Bronchus fibroblast of lung (primary cell): ENCODE measurements at places on chromosomes 1 and 21. TPM values are rescaled to one million over a fixed set of nuclear protein-coding genes. Genes with fewer than 3 reads are reported as not detected.

The SPRR2F gene
- not detected in 2 replicates for total RNA-seq

The KRTAP10-9 gene
- not detected in 2 replicates for total RNA-seq

The LAMB3 gene
- total RNA-seq, result 3.7 and 4.9 TPM in 2 replicates

The PFDN2 gene
- total RNA-seq, result 69.8 and 92.9 TPM in 2 replicates

The SAMD13 gene
- total RNA-seq, result 2.1 and 2.5 TPM in 2 replicates

The HES3 gene
- total RNA-seq, result not detected in 2 replicates

The CACNA1E gene
- total RNA-seq, result not detected in 2 replicates

The PCAT6 gene
- 0.50 and 0.89 TPM in 2 replicates for total RNA-seq

The STUM gene
- total RNA-seq, result not detected in 2 replicates

The RRP15 gene
- 3.3 and 6.1 TPM in 2 replicates for total RNA-seq

The LYPD8 gene
- not detected in 2 replicates for total RNA-seq

The DPT gene
- 0.15 TPM in 1 of 2 replicates, not detected in the other for total RNA-seq

The OR2W3 gene
- not detected in 2 replicates for total RNA-seq

The PTPRU gene
- 18.8 and 29.1 TPM in 2 replicates for total RNA-seq

The OR2T10 gene
- not detected in 2 replicates for total RNA-seq
